ENCODE measurements at places on chromosomes 1 and 21.

GRCh38 chr1:22805672-22806038, 95.0 kb downstream of the EPHB2 start:
- DNase-seq: no peak

GRCh38 chr1:236904892-236905741, 99.1 kb downstream of the MT1HL1 start:
- DNase-seq: no peak

DNA sequence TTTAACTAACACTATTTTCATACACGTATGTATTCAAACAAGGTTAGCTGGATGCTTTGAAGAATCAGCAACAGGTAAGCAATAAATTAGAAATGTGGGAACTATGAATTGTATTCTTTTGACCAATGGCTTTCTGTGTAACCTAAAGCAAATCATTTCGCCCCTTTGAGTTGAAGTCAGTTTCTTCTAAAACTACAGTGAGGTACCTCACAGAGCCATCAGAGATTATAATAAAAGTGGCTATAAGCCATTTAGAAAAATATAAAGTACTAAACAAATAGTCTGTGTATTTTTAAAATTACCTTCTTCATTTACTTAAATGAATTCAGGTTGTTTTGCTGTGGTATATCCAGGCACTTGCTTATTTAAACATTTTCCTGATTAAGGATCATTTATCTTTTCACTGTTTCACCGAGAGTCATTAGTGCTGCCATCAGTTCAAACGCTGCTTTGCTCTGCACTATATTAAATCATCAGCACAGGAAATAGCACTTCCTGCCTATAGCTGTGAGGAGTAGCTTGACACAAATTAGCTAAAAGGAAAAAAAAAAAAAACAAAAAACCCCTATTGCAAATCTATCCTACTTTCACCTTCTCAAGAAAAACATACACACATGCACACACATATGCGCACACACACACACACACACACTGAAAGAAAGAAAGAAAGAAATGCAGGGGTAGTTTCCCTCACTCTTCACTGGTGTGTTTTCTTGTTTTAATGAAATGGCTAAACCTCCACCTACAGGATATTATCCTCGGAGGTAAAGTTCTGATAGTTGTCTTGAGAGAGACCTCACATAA, 39.8 kb upstream of the C1orf105 start:
- no peak for DNase-seq

DNA sequence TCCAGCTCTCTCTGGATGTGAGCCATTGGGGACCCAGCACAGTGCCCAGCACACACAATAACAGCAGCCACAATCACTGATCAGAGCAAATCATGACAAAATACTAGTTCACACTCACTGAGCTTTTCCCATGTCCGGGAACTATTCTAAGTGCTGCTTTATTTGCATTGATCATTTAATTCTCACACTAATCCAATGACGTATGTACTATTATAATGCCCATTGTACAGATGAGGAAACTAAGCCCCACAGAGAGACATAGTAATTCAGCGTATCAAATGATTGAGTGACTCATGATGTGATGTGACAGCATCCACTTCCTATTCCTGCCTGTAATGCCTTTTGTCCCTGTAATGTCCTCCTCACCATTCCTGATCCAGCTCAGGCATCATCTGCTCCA, 1.9 kb upstream of the S100A8 start:
- DNase-seq: no peak

GRCh38 chr1:59331686-59332620, 35.1 kb downstream of the FGGY start:
- DNase-seq: no peak

DNA sequence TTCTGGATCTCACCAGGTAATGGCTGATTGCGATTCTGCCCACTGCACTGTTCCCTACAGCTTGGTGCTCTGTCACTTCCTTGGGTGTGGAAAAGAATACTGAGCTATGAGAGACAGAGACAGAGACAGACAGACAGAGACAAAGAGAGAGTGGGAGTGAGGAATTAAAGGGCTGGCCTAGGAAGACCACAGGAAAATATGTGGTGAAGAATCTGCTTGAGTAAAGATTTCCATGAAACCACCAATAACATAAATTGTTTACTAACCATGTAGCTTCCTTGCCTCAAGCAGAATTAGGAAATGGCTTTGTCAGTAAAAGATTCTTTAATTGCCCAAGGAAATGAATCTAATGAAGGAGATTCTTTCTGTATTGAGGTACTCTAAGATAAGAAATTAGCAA, 54.4 kb downstream of the MPZL1 start:
- no peak for DNase-seq

GRCh38 chr1:160328184-160328583, 14.9 kb downstream of the COPA start:
- no peak for DNase-seq

- DNase-seq: no peak
These were observed 16.2 kb upstream of the TNFRSF1B start for GRCh38 chr1:12150456-12151200.
